ENCODE measurements at places on chromosomes 5 and 9.
A peak's percentile ranks its signal among the peaks of the same experiment; 100 is the strongest.

GRCh38 chr5:173663352-173664153 is 47.1 kb upstream of the BOD1 start:
- DNase-seq: no peak

DNA sequence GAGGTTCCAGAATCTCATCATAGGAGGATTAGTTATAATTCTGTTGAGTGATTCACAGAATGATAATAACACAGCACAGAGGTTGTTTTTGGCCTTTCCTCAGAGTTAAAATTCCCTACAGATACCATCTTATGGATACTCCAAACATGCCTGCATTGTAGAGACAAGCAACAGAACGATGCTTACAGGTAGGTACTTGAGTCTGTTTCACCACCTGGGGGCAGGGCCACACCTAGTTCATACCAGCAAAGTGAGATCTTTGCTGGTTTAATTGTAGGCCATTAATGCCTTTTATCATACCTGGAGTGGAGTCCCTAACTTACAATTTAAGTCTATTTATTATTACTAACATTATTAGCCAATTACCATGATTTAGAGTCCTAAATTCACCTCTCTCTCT is 416.5 kb upstream of the TLE4 start:
- DNase-seq: no peak

GRCh38 chr9:108521063-108521590 is 334.7 kb downstream of the ACTL7B start:
- DNase-seq: no peak

DNA sequence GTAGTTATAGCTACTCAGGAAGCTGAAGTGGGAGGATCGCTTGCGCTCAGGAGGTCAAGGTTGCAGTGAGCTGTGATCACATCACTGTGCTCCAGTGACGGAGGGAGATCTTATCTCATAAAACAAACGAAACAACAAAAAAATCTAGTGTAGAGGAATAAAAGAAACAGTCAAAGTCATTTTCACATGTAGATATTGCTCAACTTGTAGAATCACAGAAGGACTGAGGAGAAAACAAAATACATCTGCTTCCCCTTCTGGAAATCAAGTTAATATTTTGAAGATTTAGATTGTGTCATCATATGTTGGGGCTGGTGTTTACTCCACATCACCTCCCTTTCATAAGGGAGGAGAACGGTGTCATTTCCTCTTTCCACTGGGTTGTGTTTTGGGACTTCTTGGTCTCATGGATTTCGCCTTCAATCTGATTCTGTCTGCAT is 8.2 kb upstream of the SLC46A2 start:
- no peak for DNase-seq

- DNase-seq: peak; percentile 27
Measured at GRCh38 chr9:34546834-34547827, 24.3 kb upstream of the ENHO start.

- DNase-seq: no peak
Measured at GRCh38 chr5:147479949-147480348, 29.9 kb downstream of the DPYSL3 start.

DNA sequence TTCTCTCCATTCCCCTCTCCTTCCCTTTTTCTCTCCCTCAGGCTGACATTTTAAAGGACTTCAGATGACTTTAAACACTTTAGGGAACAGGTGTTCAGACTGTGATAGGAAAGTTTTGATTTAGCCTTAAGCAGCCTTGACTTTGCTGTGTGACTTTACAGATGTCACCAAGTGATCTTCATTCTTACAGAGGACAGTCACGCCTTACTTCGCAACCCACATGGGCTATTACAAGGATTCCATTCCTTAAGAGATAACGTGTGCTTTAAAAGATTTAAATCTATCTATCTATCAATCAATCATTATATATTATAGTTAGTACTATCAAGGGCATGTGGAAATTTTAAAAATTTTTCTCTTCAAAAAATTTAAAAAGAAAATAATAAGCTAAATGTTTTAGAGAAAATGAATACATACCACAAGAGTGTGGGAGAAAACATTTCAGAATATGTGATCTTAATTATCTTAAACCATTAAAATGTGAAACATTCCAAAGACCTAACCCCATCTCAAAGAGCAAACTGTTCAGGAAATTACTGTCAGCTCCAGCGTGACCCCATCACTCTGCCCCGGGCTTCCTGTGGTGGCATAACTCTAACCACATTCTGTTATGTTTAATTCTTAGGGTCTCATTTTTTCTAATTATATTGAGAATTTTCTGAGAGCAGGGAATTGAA is 530.5 kb downstream of the SEMA5A start:
- no peak for DNase-seq

- no peak for DNase-seq
Measured at GRCh38 chr5:53970475-53970874, 339.9 kb downstream of the ARL15 start.

- no peak for DNase-seq
Measured at GRCh38 chr9:6068983-6069382, 53.6 kb upstream of the RANBP6 start.

- no peak for DNase-seq
Measured at GRCh38 chr9:96141666-96142065, 160.3 kb downstream of the HSD17B3 start.

GRCh38 chr9:127907867-127908659 is 8.7 kb upstream of the ST6GALNAC6 start:
- DNase-seq: no peak

- DNase-seq: no peak
Measured at GRCh38 chr9:4538107-4538506, 47.8 kb downstream of the SLC1A1 start.

GRCh38 chr5:89191374-89191773 is 308.4 kb upstream of the MEF2C start:
- no peak for DNase-seq

- DNase-seq: no peak
Measured at GRCh38 chr5:75281716-75282465, 45.2 kb upstream of the ANKRD31 start.

- no peak for DNase-seq
Measured at GRCh38 chr5:97229688-97230285, 46.7 kb upstream of the RIOK2 start.

GRCh38 chr5:131305906-131306305 is 42.1 kb downstream of the CDC42SE2 start:
- DNase-seq: no peak

DNA sequence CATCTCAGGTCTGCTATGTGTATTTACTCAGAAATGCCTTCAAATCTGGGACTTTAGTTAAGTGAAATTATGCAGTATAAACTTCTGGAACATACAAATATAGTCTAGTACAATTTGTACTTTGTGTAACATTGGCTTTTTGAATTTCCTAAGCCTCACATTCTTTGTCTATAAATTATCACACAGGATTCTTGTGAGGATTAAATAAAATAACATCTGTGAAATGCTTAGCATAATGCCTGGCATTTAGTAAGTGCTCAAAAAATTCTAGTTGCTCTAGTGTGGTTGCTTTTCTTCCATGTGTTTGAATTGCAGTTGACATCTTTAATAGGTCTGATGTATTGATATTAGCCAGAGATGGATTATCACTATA is 2.6 kb downstream of the HMMR start:
- DNase-seq: no peak

- no peak for DNase-seq
Measured at GRCh38 chr5:94744906-94745305, 126.4 kb downstream of the SLF1 start.

DNA sequence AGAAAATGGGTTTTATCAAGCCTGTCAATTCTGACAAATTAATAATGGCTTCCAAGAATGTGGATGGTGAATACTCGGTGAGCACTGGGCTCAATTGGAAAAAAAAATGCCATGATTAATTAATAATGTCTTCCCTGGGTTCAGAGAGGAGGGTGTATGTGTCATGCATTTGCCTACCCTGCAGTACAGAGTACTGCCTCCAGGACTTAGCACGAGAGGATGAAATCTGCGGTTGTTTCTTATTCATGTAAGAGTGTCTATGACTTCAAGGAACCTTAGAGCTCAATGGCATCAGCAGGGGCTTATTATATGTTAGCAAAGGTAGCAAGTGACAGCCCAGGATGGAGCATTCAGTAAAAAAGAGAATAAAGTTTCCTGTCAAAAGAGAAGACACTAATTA is 132.7 kb downstream of the GRIA1 start:
- no peak for DNase-seq

DNA sequence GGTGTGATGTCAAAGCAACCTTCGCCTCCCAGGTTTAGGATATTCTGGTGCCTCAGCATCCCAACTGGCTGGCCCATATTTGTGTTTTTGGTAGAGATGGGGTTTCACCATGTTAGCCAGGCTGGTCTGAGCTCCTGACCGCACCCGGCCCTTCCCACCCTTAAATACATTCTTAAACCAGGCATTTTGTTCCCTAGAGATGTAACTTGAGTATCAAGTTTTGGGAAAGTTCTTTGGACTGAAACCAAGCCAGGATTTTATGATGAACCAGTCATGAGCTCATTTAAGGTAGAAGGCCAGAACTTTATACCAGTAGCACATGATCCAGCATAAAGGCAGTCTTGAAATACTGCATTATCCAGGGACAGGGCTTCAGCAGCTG is 3.5 kb downstream of the RPL7A start:
- DNase-seq: no peak

GRCh38 chr9:136209232-136209631 is 4.3 kb upstream of the LHX3 start:
- no peak for DNase-seq

- DNase-seq: no peak
Measured at GRCh38 chr5:90014420-90014819, 395.1 kb downstream of the CETN3 start.

- no peak for DNase-seq
Measured at GRCh38 chr5:126855266-126855665, 78.3 kb downstream of the LMNB1 start.

DNA sequence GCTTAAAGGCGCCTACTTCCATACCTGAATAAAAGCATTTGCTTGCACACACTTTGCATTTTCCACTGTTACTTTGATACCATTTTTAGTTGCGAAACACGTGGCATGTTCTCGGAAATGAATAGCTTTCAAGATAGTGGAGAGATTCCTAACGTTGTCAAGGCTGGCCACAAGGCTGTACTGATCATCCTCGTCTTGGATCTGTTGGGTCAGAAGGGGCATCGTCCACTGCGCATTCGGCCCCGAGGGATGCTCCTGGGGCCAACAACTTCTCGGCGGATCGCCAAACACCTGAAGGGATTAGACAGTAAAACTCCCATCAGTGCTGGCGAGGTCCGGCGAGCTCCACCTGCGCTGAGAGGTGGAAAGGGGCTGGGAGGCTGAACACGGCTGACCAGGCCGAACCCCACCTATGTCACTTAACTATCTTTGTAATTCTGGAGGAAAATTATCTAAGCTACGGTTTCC is 599 bp downstream of the RAD1 start:
- no peak for DNase-seq

DNA sequence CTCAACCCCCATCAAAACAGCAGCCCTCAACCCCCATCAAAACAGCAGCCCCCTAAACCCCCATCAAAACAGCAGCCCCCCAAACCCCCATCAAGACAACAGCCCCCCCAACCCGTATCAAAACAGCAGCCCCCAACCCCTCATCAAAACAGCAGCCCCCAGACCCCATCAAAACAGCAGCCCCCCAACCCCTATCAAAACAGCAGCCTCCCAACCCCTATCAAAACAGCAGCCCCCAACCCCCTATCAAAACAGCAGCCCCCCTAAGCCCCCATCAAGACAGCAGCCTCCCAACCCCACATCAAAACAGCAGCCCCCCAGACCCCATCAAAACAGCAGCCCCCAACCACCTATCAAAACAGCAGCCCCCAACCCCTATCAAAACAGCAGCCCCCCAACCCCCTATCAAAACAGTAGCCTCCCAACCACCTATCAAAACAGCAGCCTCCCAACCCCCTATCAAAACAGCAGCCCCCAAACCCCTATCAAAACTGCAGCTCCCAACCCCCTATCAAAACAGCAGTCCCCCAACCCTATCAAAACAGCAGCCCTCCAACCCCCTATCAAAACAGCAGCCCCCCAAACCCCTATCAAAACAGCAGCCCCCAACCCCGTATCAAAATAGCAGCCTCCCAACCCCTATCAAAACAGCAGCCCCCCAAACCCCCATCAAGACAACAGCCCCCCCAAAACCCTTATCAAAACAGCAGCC is 1.2 kb downstream of the TPPP start:
- DNase-seq: no peak

DNA sequence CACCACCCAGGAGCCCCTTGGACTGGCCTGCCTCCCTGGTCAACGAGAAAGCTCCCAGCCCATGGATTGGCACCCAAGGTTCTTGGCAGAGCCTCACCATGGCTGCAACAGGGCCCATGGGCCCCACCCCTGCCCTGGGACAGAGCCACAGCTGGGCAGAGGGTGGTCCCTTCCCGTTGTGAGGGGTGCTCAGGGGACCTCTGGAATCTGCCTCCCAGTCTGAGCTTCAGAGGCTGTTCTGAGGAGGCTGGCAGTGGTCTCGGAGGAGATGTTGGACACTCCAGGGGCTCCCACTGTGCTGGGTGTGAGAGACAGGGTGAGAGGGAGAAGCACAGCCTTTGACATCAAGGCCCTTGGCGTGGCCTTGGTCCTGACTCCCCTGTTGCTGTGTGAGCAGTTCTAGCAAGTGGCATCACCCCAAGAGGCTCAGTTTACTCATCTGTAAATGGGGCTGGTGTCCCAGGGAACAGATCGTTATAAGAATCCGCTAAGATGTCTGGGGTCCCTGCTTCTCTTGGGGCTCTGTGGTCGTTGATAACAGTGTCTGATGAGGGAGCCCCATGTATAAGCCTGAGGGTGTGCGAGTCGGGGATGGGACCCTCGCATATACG is 33.0 kb downstream of the LHX3 start:
- no peak for DNase-seq

DNA sequence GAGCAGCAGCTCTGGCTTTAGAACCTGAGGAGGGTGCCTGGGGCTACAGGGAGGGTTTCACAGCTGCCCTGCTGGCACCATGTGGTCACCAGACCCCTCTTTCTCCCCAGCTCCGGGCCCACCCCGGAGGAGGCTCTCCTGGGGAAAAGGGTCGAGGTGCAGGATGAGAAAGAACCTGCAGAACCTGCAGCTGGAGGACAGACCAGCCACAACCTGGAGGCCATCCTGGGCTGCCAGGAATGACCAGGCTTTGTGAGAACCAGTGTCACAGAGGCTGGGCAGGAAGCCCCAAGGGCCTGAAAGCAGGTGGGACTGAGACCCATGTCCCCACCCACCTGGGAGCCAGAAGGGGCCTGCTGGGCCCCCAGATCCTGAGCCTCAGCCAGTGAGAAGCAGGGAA is 23.0 kb downstream of the SEMA4D start:
- no peak for DNase-seq

DNA sequence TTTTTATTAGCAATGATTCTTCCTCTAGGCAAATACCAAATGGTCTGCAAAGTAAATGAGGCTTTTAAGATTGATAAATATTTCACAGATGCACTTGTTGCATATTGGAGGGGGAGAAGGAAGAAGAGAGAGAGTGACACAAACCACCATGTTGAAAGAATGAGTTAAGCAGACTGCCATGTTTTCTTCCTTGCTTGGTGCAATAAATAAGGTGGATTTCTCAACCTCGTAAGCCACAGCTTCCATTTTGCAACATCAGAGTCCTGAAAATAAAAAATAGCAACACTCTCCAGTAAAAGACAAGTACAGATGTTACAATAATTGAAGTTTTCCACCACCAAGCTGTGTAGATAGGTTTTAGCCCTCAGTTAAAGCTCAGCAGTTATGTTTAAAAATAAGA is 202.9 kb downstream of the SGCD start:
- DNase-seq: no peak
